ENCODE measurements at places on chromosomes 13 and 19.

GRCh38 chr19:19140476-19140875, 2.2 kb upstream of the TMEM161A start:
- DNase-seq = no peak

- no peak for DNase-seq
These were observed 3.3 kb upstream of the TM6SF2 start for GRCh38 chr19:19276386-19276785.

GRCh38 chr13:44089452-44089851, 209.7 kb downstream of the LACC1 start:
- DNase-seq = no peak

- no peak for DNase-seq
These were observed 4.9 kb upstream of the PRR19 start for GRCh38 chr19:42297039-42297438.

DNA sequence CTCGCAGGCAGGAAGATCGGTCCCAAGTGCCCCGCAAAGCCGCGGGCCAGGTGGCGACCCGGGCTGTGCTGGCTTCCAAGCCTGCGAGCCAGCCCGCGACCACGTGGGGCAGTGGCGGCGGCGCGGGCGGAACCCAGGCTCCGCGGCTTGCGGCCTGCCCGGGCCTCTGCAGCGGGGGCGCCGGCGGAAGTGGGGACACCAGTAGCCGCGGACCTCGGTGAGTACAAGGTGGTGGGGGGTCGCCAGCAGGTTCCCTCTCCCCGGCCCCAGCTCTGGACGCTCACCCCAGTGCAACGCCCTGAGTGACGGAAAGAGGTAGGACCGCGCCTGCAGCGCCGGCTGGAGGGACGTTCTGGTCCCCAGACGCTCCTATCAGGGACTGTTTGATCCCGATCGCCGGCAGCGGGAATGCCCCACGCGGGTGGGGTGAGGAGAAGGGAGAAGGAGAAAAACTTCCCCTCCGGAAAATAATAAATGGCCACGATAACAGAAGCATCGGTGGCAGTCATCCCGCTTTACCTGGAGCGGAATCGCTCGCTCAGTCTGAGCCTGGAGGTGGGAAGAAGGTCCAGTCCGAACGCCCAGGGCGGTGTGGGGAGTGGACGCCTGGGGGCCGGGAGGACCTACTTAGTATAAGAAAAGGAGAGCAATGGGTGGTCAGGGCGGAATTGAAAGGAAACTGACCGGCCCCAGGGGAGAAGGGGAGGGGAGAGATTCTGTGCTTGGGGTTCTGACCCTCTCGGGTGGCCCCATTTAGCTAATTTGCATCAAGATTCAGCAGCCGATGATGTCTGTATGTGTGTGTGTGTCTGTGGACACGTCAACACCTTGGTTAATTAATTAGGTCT, at the start of gene GEMIN7:
Gene GEMIN7 (plus strand): TSS at position 198 of the 848 bp plus-strand sequence. CDS start 10,855 bp downstream, outside the sequence.
- DNase-seq = peak; percentile 75

- DNase-seq = no peak
These were observed 10.5 kb downstream of the AP1M1 start for GRCh38 chr19:16208064-16208759.

DNA sequence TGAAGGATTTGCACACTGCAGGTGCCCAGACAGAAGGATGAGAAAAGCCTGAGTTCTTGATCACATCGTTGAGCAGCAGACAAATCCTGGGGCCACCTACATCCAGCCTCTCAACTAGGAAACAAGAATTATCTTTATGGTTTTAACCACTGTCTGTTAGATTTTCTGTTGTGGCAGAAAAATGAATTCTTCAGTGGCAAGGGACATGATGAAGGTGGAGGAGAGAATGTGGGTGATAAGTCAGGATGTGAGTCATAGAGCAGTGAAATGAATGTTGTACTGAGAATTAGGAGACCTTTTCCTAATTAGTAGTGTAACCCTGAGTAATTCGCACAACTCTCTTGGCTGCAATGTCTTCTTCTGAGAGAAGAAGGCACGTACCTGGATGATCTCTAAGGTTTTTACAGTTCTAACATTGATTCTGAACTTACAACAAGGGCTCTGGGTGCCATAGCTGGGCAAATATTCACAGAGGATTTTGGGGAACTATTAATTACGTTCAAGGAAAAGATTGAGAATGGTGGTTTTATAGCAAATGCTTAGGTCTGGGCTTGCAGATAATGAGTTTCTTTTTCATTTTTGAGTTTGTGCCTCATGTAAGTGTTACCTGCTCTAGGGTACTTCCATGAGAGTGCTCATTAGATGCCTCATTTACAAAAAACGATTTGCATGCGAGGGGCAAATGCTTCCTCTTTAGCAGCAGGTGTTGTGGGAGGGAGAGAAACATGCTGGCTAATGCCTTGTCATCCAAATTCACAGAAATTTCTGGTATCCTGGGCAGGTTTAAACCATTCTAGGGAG, 111.0 kb upstream of the KL start:
- DNase-seq = no peak

GRCh38 chr13:33017323-33017929, 1.2 kb downstream of the KL start:
- no peak for DNase-seq

DNA sequence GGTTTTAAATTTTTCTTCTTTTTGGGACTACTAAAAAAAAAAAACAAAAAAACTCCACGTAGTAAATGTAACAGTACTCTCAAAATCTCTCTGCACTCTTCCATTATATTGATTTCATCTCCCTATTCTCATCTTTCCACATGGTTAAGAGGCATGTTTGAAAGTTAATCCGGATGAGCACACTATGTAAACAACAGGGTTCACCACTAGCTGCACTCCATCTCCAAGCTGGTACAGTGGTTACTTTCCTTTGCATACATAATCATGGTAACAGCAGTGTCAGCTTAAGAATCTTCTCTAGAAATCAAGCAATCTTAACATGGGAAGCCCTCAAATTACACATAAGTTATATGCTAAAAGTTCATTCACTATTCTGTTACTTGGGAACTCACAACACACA, 92.6 kb downstream of the MIPEP start:
- no peak for DNase-seq

DNA sequence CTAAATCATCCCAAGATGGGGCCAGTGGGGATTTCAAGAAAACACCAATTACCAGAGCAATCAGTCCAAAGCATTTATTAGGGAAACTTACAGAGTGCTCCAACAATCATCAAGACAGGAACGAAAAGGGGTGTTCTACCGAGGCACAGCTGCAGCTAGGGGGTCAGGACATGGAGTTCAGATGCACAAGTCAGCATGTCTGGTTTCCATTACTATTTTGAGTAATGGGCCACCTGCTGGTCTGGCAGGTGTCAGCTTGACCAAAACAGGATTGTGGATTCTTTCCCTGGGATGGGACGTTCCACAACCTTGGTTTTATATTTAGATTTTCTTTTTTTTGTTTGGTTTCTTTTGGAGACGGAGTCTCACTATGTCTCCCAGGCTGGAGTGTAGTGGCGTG, 3.9 kb upstream of the UBL5 start:
- DNase-seq = no peak

DNA sequence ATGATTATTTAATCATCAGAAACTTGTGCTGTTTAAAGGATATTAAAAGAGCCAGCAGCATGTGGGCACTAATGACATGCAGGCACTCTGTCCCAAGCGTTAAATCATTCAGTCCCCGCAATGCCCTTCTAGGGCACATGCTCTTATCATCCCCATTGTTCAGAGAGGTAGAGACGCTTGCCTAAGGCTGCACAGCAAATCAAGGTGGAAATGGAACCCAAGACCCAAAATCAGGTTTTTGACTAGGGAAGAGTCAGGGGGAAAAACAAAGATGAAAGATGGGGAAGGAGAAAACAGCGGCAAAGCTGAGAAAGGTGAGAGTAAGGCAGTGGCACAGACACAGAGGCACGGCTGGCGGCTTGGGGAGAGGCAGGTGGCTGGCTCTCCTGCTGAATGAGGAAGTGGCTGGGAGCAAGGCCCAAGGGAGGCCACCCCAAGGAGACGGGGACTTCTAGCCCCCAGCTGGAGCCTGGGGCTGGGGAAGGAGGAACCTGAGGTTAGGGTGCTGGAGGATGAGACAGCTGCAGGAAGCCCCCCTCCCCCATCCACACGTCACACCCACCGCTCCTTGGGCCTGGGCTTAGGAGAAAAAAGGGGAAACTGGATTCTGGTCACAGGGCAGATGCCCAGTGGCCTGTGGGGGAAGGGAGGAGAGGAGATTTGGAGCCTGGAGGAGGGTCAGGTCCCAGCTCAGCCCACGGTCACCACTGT, 1.0 kb upstream of the TYROBP start:
- DNase-seq = no peak

GRCh38 chr19:46825731-46826055, 25.0 kb downstream of the AP2S1 start:
- DNase-seq = no peak

DNA sequence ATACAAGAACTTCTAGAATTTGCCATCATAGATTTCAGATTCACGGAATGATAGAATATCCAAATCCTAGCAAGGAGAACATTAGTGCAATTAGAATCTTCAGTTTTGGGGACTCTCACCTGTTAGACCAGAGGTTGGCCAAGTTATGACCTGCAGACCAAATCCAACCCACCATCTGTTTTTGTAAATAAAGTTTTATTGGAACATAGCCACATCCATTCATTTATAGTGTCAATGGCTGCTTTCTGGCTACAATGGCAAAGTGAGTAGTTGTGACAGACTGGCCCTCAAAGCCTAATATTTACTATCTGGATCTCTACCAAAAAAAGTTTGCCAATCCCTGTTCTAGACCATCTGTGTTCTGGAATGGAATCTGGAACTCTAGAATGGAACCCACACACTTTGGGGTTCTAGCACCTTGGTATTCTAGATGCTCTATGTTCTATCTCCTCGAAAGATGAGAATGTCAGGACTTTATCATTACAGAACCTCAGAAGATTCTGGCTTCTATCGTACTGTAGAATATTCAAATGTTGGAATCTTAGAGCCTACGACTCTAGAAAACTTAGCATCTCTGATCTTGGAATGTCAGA, 2.5 kb downstream of the KPTN start:
- DNase-seq = no peak

- DNase-seq = peak; percentile 71
These were observed 8.1 kb downstream of the PIK3R2 start for GRCh38 chr19:18160971-18161635.

DNA sequence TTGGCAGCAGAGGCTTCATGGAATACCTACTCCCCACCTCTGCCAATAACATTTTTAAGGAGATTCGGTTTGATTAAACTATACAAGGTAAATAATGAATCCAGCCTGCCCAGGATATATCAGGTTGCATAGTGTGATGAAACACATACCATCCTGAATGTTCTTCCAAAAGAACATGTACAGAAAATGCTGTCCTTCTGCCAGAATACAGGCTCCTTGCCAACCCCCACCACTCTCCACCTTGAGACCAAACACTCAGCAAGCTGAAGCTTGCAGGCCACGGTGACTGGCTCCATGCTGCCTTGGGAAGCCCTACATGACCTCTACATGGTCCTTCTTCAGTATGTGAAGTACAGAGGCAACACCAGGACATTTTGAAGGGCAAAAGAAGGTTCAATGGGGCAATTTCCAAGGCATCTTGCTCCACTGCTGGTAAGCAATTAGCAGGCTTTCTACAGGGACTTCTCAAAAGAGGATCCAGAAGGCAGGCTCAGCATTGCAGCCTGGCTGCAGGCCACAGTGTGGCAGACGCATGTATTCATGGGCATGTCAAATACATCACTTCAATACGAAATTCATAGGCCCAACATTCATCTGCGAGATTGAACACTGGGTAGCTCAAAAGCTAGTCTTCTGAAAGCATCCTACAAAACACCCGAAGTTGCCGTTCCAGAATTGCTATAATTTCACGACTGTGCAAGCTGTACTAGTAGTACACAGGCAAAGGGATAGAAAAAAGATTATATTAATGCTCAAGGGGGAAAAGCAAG, 62.4 kb upstream of the SERP2 start:
- no peak for DNase-seq

GRCh38 chr19:2416321-2417097, 10.9 kb downstream of the TIMM13 start:
- no peak for DNase-seq

DNA sequence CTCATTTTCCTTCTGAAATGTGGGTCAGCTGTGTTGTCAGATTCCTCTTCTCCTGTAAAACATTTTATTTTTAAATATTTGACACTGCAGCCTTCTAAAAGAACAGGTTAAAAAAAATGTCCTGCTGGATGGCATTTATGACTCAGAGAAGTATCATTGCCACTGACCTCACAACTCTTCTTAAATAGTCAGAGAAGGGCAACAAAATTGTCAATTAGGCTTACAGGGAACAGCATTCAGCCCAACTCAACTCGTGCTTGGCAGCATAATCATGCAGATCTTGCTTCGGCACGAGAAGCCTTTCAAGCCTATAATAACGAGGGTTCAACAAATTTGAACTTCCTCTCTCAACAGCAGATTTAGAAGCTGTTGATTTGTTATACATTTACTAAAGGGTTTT, 296.7 kb upstream of the DACH1 start:
- no peak for DNase-seq

GRCh38 chr19:40799558-40800338, 757 bp downstream of the EGLN2 start:
- DNase-seq = no peak

- DNase-seq = no peak
These were observed 19.8 kb downstream of the UGGT2 start for GRCh38 chr13:96033220-96034015.

DNA sequence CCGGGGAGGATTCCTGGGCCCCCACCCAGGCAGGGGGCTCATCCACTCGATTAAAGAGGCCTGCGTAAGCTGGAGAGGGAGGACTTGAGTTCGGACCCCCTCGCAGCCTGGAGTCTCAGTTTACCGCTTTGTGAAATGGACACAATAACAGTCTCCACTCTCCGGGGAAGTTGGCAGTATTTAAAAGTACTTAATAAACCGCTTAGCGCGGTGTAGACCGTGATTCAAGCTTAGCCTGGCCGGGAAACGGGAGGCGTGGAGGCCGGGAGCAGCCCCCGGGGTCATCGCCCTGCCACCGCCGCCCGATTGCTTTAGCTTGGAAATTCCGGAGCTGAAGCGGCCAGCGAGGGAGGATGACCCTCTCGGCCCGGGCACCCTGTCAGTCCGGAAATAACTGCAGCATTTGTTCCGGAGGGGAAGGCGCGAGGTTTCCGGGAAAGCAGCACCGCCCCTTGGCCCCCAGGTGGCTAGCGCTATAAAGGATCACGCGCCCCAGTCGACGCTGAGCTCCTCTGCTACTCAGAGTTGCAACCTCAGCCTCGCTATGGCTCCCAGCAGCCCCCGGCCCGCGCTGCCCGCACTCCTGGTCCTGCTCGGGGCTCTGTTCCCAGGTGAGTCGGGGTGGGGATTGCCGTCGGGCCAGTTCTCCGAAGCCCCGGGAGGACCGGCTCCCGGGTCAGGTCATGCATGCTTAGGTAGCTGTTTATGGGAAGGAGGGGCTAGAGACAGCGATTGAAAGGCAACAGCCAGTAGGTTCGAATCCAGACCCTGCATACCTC, at the start of gene ICAM1:
Gene ICAM1 (plus strand): TSS at position 505 of the 779 bp plus-strand sequence. CDS start 40 bp downstream, at position 545.
- no peak for DNase-seq

DNA sequence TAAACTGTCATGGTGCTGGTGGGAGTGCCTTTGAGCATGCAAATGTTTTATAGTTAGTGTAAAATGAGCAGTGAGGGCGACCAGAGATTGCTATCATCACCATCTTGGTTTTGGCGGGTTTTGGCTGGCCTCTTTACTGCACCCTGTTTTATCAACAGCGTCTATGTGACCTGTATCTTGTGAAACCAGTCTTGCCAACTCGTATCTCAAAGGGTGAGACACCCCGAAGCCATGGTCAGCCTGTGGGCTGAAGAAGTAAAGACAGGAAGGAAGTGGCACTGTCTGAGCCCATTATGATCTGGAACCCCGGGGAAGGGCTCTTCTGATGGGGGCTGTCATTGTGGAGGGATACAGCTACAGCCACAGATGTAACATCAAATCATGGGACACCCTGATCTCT, 81.5 kb upstream of the FAM216B start:
- DNase-seq = no peak
